ENCODE measurements at places on chromosomes 16 and 17. TPM values are rescaled to one million over a fixed set of nuclear protein-coding genes. Genes with fewer than 3 reads are reported as not detected.

DNA sequence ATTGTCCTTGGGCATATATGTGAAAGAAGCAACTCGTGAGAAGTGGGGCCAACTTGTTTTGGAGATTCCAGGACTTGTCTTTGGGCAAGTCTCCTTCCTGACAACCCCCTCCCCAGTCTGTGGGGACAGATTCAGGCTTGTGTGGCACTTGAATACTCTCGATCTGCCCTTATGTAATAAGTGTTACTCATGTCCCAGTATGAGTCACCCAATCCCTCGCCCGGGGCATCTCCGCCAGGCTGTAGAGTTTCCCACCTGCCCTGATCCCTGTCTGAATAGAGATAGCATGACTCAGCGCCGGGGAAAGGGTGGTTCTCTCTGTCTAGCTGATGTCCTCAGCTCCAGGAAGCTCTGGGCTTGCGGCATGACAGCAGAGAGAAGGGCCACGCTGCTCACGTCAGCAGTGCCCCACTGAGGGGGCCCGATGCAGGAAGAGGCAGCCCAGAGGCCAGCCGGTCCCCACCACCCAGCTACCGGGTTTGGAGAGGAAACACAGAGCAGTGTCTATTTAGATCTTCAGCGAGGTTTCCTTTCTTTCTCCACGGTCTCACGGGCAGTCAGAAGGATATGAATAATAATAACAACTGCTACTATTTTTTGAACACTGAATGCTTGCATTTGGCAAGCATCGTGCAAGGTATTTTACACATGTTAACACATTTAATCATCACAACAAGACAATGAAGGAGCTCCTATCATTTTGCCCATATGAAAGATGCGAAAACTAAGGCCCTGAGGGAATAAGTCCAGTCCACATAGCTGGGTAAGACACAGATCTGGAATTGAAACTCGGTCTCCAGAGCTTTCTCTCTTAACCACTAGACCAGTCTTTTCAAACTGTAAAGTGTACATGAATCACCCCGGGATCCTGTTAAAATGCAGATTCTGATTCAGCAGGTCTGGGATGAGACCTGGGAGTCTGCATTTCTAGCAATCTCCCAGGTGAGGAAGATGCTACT lies 426.7 kb upstream of the MAF start:
- no peak for DNase-seq

GRCh38 chr17:34760931-34761495 lies 181.6 kb downstream of the TMEM132E start:
- no peak for DNase-seq

- no peak for DNase-seq
Observed at GRCh38 chr17:64964796-64965195, 45.5 kb upstream of the LRRC37A3 start.

The NQO1 gene
- total RNA-seq: 4.7 TPM

- no peak for DNase-seq
Observed at GRCh38 chr17:17051791-17052461, 9.7 kb downstream of the MPRIP start.

The PTGES3L gene
- total RNA-seq: 4.8 TPM

DNA sequence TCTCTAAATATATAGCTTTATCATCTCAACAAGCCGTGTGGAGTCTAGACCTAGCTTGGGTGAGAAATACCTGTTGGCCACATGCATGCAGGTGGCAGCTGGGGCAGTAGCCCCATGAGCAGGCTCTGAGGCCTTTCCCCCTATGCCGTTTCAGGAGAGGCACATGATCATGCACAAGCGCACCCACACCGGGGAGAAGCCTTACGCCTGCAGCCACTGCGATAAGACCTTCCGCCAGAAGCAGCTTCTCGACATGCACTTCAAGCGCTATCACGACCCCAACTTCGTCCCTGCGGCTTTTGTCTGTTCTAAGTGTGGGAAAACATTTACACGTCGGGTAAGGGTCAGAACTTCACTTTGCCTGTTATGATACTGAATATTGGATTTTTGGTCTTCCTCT lies 16.7 kb upstream of the CARMIL2 start:
- DNase-seq: no peak

DNA sequence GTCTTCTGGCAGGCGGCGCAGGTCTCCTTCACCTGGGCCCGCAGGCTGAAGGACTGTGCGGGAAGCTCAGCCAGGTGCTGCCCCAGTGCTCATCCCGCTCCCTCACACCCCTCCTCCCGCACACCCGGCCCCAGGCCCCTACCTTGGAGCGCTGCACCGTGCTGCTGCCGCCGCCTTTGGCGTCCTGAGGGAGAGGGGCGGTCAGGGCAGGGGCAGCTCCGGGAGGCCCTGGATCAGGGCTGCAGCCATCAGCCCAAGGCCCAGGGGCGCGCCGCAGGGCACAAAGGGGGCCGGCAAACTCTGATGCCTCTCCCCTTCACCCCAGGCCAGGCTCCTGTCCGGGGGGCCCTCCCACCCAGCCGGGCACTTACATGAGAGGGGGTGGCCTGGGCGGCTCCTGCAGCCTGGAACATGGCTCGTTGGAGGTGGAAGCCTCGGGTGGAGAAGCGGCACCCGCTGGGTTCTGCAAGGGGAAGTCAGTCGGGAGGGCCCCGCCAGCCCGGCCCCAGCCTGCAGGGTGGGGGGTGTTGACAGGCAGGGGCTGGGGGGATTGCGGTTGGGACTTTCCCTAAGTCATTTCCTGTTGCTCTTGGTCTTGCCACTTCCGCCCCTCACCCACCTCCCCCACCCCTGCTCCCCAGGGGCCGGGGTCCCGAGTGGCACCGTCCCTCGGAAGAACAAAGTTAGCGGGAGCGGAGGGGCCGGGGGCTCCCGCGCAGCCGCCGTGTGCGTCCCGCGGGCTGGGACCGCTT lies 863 bp downstream of the LIMD2 start:
- peak; percentile 25 for DNase-seq

DNA sequence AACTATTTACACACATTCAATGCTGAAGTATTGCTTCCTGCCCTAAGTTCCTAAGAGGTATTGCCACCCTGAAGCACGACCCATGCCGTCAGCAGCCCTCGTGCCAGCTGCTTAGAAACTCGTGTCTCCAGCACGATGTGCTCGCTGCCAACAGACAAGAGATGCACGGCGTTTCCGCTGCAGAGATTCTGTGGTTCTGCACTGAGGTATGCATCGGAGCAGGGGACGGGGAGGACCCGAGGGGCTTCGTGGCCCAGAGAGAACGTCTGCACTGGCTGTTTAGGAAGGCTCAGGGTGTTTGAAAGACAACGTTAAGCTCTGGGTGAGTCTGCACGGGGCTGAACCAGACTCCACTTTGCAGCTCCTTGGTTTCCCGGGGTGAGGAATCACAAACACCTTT lies 82.7 kb upstream of the CREBBP start:
- DNase-seq: no peak

GRCh38 chr17:58120195-58120822 lies 27.9 kb upstream of the OR4D1 start:
- DNase-seq: no peak

DNA sequence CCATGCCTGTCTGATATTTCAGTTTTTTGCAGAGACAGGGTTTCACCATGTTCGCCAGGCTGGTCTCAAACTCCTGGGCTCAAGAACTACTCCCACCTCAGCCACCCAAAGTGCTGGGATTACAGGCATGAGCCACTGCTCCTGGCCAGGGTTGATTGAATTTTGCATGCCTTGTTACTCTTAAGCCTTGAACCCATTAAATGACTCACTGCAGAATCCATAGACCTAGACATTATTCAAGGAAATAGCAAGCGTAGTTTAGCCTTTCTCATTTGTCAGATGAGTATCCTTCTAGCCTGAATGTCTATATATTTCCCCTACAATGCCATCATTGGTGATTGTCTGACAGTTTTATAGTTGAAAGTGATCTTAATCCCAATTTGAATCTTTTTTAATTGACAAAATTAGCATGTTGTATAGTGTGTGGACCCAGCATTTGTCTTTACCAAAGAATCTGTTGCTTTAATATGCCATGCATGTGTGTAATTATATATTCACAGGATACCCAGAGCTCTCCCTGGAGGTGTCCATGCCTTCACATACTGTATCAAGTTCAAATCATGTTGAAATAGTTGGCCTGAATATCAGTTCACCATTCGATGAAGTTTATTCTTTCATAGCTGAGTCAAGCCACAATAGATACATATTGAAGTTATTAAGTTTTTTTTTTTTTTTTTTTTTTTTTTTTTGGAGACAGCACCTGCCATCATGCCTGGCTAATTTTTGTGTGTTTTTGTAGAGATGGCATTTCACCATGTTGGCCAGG lies 321.0 kb downstream of the CPPED1 start:
- DNase-seq: no peak

DNA sequence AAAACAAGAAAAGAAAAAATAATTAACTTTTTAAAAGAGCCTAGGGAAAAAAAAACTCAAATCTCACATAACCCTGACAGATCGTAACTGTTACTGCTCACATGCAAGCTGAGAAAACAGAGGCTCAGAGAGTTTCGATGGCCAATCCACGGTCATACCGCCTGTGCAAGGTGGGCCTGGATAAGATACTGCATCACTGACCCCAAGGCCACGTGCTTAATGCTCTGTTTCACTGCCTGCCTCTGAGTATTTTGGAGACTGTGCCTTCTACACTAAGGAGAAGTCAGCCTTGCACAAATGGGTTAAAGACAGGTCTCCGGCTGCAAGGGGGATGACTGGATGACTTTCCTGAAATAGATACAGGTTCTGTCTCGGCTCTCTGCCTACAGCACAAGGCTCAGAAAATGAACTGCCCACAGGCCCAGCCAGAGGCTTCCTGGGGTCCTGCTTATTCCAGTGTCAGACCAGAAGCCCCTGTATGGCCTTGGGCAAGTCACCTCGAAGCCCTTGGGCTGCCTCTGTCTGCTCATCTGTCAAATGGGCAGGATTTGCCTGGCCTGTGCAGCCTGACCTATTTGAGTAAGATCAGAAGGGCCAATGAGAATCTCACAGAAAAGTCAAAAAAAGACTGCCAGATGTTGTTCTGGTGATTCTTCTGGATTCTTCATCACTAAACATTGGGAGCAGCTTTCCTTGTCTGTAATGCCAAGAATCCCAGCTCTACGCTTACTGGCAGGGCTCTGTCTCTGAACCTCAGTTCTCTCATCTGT lies 25.8 kb downstream of the CNGB1 start:
- DNase-seq: no peak

DNA sequence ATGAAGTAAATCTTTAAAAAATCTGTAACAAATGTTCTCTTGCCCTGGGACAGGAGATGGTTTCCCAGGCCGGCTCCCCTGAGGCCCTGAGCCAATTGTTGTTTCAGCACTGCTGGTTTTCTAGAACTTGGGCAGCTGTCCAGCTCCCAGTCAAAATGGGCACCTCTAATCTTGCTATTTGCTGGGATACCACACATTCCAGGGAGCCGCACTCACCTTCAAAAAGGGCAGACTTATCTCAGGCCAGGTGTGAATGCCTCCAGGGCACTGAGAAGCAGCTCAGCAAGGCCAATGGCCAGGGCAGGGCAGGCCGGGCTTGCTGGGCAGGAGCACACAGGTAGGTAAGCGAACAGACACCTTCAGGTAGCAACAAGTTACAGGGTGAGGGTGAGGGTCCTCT lies 24.4 kb downstream of the TRIM16 start:
- no peak for DNase-seq

GRCh38 chr17:610276-610675 lies 104.4 kb downstream of the VPS53 start:
- DNase-seq: no peak

- peak; percentile 81 for DNase-seq
Observed at GRCh38 chr16:10971560-10971961, 27.2 kb downstream of the CLEC16A start.

The NETO2 gene
- 8.9 TPM for total RNA-seq

GRCh38 chr17:61575352-61575975 lies 15.6 kb downstream of the NACA2 start:
- no peak for DNase-seq

DNA sequence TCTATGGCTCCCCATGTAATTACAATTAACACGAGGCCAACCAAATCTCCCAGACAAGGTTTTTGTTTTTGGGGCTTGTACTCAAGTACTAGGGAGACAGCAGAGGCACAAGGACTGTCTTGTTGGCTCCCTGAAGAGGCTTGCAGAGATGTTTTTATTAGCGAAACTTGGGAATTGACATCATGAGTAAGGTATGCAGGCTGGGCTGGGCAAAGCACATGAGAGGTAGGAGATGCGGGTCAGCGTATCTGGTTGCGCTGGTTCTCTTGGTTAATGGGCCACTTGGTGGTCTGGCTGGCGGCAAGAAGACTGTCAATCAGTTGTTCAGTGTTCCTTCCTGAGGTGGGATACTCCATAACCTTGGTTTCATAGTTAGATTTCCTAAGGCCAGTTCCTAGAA lies 28.9 kb downstream of the LCMT1 start:
- DNase-seq: no peak

The VMO1 gene
- total RNA-seq: 1.6 TPM

The ZCCHC14 gene
- 16.9 TPM for total RNA-seq

GRCh38 chr16:68447653-68448359 lies 502 bp downstream of the SMPD3 start:
- DNase-seq: no peak

DNA sequence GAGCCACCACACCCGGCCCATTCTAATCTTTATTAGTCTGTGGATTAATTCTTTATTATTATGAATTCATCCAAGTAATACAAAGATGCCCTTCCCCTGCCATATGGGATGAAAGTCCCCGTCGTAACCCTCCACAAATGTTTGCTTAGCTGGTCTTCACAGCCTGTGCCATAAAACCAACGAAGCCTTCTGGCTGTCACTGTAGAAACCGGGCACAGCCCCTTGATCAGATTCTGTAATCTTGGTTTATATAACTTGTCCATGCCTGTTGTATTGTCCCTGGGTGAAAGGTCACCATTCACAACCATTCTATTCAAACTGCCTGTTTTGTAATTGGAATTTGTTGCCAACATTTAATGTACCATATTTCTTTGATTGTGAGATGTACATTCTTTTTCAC lies 66.5 kb downstream of the ATP2C2 start:
- no peak for DNase-seq

DNA sequence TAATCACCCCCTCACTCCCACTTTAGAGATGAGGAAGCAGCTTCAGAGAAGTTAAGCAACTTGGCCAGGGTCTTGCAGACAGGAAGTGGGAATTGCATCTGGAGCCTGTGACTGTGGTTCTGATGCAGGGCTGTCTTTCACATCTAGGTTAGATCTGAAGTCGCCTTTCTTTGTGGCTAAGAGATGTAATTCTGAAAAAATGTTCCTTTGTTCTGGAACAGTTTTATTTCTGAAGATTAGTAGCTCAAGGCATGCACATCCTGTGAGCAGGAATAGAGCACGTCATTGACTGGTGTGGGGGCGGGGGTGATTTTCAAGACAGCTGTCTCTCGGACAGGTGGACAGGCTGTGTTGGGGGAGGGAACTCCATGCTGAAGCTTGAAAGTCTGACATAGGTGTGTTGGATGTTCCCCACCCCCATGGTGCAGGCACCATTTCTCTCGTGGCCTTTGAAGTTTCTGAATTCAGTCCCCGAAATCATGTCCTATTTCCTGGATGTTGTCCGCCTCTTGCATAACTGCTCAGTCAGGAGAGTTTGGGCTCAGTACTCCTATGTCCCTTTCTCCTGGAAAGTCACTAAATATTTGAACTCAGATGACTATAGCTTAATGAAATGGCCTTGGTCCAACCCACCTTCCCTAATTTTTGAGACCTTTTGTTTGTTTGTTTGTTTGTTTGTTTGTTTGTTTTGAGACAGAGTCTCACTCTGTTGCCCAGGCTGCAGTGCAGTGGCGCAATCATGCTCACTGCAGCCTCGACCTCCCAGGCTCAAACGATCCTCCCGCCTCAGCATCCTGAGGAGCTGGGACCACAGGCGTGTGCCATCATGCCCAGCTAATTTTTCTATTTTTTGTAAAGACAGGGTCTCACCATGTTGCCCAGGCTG lies 21.0 kb upstream of the HERPUD1 start:
- DNase-seq: no peak

- DNase-seq: no peak
Observed at GRCh38 chr17:37829592-37830123, 84.8 kb upstream of the HNF1B start.

The MMP25 gene
- 0.99 TPM for total RNA-seq

- no peak for DNase-seq
Observed at GRCh38 chr16:86809458-86809955, 231.2 kb downstream of the FOXL1 start.

Data from skin of body (tissue), 3 donors.